ENCODE measurements at places on chromosomes 2 and 18.

- no peak for DNase-seq
These were observed 127.6 kb downstream of the PIK3C3 start for GRCh38 chr18:42082415-42083234.

- no peak for DNase-seq
These were observed 1109.7 kb downstream of the SOCS6 start for GRCh38 chr18:71398531-71398930.

DNA sequence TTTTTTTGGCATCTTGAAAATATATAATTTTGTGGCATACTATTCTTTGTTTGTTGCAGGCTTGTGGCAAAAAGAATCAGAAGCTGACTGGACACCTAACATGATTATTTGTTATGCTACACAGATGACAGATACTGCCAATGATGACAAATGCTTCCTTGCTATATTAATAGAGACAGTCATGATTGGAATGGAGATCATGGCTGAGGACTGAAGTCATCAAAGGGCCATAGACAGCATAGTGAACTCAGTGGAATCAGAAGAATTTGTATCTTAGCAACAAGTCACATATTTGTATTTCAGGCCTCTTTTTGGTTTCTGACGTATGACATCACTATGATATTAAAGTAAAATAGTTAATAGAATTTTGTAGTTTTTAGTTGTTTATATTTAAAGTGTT, 1003.8 kb upstream of the DDX18 start:
- no peak for DNase-seq

DNA sequence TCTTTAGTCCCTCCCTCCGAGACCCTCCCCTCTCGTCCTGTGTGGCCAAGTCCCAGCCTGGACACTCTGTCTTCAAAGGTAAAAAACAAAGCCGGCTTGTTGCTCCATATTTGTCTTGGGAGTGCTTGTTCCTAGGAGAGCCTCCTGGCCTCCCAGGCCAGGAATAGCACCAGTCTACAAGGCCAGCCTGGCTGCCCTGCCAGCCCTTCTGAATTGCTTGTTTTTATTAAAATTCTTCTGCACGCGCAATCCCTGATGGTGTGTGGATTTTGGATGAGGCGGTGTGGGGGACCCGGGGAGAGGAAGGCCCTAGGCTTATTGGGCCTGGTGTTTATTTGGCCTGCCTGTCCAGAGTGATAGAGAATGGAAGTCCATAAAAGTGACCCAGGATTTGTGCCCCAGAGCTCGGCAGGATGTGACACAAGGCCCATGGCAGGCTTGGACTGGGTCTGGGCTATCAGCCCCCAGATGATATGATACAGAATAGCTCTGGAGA, 297.3 kb downstream of the CYP26B1 start:
- DNase-seq = no peak

GRCh38 chr2:164964700-164965099, 9.4 kb upstream of the SLC38A11 start:
- DNase-seq = no peak

- no peak for DNase-seq
These were observed 52.8 kb downstream of the TRABD2A start for GRCh38 chr2:84827978-84828575.

DNA sequence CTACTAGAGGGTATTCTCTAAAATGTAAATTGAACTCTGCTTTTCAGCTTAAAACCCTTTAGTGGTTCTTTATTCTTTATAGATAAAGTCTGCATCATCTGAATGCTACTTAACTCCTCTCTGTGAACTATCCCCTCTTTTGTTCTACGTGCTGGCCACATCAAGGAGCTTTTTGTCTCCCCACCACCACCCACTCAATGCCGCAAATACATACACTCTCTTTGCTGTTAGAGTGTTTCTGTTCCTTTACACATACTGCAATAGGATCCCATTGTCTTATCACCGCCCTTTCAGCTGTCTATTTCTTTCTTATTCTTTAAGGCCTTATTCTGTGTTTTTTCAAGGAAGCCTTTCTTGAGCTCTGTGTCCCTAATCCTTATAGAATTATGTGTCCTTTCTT, 83.3 kb downstream of the EML4 start:
- DNase-seq = no peak

GRCh38 chr2:66700677-66701066, 265.7 kb downstream of the MEIS1 start:
- no peak for DNase-seq

- no peak for DNase-seq
These were observed 31.0 kb downstream of the M1AP start for GRCh38 chr2:74617122-74617521.

- no peak for DNase-seq
These were observed 761.0 kb downstream of the EPHA4 start for GRCh38 chr2:220811115-220811514.
